GDM1 (cell line): ENCODE measurements at places on chromosomes 3 and 15.

- no peak for DNase-seq
Observed at GRCh38 chr3:118137778-118138177, 896.9 kb downstream of the IGSF11 start.

GRCh38 chr15:38531509-38531908, 33.1 kb downstream of the RASGRP1 start:
- no peak for DNase-seq

- no peak for DNase-seq
Observed at GRCh38 chr15:76309601-76310330, 1.5 kb downstream of the ETFA start.

DNA sequence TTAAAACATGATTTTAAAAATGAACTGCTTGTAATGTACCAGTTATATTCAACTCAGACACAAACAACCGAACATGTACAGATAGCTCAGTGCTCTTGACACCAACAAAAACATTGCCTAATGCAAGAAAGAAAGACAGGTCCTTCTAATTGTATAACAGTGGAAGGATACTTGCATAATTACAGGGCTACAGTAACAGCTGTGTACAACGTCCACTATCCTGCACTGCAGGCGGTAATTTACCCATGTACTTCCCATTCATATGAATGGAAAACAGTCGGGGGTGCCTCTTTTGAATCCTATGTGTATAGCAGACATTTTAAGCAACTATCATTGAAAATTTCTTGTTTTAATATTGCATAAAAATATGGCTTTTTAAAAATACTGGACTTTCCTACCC, 41.1 kb upstream of the PLSCR5 start:
- DNase-seq, result no peak

DNA sequence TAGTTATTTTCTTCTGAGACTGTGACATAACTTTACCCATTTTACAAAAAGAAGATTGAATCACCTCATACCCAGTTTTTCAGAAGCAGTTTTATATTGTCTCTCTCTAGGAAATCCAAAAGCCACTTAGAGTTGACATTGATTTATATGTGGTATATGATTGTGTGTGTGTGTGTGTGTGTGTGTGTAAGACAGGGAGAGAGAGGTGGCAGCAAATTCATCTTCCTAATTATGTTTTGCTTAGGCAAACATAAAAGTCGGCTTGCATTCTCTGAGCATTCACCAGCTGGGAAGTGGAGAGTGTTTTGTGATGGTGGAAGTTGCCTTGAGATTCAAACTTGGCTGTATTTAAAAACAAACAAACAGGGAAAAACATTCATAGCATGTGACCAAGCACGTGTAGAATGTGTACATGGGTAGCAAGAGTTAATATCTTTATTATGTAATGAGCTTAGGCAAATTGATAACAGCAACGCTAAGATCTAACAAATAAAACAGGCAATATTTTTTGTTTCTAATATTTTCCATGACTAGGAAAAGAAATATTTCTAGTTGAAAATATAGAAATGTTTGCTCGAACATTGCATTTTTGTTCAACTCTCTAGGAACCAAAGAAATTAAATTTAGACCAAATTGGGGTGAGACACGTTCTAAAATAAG, 64.4 kb upstream of the IGF1R start:
- DNase-seq, result no peak

- no peak for DNase-seq
Observed at GRCh38 chr3:87742250-87742649, 316.6 kb downstream of the CGGBP1 start.

DNA sequence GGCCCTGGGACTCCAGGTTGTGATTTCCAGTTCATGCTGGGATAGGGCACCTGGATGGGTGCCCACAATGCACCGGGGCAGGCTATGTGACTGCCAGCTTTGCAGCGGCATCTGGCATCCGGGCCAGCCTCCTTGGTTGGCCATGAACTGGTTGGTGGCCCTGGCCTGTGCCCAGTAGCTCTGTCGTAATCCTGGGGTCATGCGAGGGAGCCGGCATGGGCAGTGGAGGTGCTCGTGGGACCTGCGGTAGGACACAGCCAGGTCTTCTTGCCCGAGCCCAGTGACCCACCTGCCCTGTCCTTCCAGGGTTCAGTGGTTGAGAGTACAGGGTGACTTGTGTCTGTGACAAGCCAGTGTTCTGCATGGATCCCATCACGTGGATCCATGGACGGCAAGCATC, 237.9 kb downstream of the SNRPN start:
- DNase-seq, result no peak

DNA sequence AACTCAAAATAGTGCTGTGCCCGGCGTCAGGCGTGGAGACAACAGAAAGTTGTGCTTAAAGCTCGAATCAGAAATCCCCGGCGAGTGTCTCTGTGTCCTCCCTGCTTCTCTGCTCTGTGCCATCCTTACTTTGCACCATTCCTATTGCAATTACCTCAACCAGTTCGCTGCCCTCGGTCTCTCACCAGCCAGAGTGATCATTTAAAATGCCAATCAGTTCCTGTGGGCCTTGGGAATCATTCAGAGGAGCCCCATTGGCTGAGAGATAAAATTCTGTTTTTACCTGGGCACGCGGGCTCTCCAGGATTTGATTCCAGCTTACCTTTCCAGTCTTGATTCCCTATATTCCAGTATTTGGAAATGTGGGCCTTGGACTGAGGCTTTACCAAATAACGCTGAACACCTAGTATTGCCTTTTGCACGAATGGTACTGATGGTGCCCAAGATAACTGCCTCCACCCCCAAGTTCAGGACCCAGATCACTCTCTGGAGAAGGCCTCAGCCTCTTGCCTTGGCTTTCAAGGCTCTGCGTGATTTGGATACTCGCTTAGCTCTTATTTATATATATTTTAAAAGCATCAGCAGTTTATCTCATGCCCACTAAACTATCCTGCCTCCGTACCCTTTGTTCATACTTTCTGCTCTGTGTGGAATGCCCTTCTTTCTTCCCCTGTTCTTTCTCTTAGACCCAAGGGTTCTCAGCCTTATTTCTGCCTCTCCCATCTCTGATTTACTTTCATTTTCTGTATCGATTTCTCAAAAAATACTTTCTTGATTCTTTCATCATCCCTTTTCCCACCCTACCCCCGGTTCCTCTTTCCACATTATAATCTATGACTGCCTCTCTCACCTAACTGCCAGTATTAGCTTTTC, 863 bp downstream of the PSMA4 start:
- no peak for DNase-seq

GRCh38 chr3:183924956-183925355, 40.3 kb upstream of the PARL start:
- no peak for DNase-seq

GRCh38 chr3:126537730-126538281, 13.9 kb downstream of the CHST13 start:
- DNase-seq, result no peak

- DNase-seq, result no peak
Observed at GRCh38 chr3:66991459-66991858, 6.6 kb upstream of the KBTBD8 start.

DNA sequence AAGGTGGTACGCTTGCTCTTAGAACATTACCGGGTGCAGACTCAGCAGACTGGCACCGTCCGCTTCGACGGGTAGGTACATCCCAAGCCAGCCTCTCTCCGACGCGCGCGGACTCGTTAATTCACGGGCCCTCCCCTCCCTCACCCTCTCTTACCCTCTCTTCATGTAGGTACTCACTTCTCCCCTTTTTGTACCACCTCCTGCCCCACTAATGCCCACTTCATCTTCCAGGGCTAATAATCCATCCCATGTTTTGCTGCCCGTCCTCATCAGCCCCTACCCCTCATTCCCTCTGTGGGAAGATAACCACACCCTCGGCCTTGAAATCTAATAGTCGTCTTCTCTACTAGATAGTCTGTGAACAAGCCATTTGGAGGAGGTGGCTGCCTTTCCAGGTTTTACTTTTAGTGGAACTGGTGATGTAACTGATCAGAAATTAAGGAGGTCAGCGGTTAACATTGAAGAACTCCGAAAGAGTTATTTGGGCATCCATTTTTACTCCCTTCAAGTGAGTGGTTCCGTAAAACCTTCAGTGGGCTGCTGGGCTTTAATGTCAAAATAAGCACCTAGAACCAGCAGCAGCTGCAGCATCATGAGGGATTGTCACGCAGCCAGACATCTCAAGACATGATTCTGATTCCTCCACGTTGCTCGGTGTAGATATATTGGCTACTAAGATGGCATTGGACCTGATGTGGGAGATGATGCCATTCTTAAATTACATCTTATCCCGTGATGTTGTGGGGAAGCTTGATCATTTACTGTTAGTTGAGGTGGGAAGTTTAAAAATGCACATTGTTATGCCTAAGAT, 1.3 kb downstream of the FEM1B start:
- DNase-seq, result no peak

- peak; percentile 95 for DNase-seq
Observed at GRCh38 chr3:12484198-12484982, at the start of gene TSEN2. TSS of gene TSEN2 (plus strand) at chr3:12484480. CDS start at chr3:12489801, 5,321 bp downstream.

DNA sequence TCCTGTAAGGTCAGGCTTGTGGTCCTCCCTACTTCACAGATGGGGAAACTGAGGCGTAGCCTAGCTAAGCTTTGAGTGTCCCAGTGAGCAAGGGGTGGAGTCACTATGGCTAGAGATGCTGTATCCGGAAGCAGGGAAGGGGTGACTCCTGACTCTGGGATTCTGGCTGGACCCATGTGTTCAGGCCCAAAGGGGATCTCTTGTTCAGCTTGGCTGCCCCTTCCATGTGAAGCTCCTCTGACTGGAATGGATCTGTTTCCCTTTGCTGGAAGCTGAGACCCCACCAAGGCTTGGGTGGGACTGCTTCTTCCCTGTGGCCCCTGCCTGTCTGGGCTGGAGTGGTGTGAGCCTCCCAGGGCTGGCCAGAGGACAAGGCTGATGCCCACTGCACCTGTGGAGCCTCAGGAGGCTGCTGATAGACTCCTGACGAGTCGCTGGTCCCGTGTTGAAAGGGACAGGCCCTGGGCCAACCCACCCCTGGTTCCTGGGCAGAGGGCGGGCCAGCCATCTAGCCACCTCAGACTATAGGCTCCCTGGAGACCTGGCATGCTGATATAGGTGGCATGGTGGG, 1.0 kb downstream of the MAPKAPK3 start:
- no peak for DNase-seq

DNA sequence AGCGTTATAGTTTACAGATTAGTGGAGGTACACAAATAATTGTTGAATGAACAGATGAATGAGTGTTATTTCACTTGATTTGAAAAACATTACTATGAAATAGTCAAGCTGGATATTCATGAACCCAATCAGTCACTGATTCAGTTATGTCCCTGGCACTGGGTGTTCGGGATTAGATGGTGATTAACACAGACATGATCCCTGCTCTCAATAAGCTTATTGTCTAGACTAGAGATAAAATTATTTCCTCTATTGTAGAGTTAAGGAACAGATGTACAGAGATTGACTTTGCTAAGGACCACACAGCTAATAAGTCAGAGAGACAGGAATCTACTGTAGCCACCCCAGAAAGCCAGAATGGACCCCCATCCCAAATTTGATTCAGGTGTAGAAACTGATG, 963 bp downstream of the GRAMD1C start:
- DNase-seq, result no peak

DNA sequence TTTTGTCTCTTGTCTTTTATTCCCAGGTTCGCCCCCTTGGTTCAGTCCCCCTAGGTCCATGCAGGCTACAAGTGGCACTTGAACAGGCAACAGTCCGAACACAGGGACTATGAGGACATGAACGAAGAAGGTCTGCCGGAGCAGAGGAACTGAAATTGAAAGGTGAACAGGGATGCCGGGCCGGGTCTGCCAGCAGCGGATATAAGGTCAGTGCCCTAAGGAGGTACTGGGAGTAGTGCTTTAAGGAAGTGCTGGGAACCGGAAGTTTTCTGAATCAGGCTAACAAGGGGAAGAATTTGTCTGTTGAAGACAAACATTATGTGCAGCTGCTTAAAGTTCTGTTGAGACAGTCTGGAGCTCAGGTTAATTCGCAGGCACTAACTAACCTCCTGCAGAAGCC, 46.8 kb downstream of the LSM3 start:
- no peak for DNase-seq

DNA sequence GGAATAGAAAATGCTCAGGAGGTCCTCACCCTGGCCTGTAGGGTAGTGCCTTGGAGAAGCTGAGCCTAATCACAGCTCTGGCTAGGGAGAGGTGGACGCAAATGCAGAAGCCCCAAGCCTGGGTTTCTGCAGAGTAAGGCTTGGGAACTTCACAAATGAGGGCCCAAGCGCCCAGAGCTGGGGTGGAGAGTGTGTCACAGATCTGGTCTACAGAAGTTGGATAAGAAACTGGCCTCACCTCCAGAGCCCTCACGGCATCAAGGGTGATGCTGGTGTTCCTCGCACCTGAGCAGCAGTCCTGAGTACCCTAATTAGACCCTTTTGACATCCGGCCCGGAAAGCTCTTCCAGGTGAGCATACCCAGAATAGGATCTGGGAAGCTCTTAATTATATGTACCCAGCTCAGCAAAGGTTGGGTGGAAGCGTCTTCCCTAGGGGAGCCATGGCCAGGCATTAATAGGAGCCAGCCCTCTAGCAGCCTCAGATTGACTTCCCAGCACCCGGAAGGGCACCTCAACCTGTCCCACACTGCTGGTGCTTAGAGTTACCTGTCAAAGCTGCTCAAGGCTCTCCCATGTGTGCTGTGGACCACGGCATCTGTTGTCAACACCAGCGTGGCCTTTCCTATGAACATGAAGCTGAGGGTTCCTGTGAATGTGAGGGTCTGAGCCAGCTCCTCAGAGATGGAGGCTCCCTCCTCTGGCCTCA, 31.8 kb downstream of the RBM5 start:
- DNase-seq, result no peak

DNA sequence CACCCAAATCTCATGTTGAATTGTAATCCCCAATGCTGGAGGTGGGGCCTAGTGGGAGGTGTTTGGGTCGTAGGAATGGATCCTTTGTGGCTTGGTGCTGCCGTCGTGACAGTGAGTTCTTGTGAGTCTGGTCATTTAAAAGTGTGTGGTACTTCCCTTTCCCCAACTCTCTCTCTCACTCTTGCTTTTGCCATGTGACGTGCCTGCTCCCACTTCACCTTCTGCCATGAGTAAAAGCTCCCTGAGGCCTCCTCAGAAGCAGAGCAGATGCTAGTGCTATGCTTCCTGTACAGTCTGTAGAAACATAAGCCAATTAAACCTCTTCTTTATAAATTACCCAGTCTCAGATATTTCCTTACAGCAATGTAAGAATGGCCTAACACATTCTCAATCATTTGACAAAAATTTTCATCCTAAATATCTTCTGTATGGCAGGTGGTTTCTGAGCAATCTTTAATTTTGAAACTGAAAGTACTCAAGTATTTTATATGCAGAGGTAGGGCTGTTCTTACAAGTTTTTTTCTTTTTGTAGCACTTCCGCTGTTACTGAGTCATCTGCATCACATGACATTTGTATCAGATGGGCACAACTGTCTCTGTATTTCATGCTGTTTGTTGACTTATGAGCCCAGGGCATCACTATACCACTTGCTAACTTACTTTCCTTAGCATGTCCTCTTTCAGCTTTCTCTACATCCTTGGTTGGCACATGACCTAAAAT, 8.8 kb downstream of the RPL39L start:
- DNase-seq, result no peak

- DNase-seq, result no peak
Observed at GRCh38 chr3:156761713-156762451, 64.3 kb upstream of the LEKR1 start.

DNA sequence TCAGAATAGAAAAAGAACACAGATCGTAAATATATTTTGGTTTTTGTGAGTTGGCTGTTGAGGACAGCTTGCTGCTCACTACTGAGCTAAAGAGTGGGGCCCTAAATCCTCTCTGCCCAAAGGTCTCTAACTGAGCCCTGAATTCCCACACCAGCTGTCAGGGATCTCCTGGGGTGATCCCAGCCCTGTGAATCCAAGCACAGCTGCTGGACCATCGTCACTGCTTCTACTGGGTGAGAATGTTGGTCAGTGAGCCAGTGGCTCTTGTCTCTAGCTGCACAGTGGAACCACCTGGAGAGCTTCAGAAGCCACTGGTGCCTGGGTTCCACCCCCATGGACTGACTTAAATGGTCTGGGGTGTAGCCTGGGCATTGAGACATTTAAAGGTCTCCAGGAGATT, 90.5 kb upstream of the IL12A start:
- DNase-seq, result no peak
